ENCODE measurements at places on chromosomes 2 and 18.

DNA sequence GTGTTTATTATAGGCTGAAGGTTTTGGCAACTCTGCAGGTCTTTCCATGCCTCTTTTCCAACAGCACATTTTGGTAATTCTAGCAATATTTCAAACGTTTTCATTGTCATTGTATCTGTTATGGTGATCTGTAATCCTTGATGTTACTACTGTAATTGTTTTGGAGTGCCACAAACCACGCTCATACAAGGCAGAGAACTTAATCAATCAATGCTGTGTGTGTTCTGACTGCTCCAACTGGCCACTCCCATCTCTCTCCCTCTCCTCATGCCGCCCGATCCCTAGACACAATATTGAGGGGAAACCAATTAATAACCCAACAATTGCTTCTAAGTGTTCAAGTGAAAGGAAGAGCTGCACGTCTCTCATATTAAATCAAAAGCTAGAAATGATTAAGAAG, 32.9 kb downstream of the HDLBP start:
- no peak for DNase-seq

- DNase-seq, result no peak
Measured at GRCh38 chr18:53745224-53745967, 479.1 kb downstream of the MBD2 start.

DNA sequence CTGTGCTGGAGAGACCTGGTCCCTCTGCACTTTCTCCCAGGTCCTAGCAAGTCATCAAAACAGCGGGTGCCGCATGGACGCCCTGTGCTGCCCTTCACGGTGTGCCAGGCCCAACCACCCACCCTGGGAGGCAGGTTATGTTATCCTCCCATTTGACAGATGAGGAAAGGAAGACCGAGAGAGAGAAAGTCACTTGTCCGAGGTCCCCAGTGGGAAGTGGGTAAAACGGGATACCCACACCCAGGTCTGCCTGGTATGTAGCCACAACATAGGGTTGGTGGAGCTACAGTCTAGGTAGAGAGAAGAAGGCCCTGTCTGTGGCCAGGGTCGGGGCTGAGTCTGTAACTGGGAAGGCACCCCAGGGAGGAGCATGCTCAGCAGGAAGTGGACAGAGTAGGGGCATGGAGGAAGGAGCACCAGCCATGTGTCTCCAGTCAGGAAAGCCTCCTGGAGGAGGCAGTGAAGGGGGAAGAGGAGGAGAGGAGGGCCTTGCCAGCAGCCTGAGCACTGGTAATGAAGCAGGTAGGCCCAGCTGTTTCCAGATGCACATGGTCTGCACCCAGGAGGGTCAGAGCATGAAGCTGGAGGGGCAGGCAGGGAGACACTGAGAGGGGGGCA, 98.4 kb downstream of the ZFP36L2 start:
- no peak for DNase-seq

- no peak for DNase-seq
Measured at GRCh38 chr2:69214898-69215297, 172.1 kb downstream of the GFPT1 start.

GRCh38 chr2:19653509-19653908, 248.3 kb downstream of the TTC32 start:
- DNase-seq, result no peak

GRCh38 chr18:24553571-24554285, 93.3 kb downstream of the HRH4 start:
- DNase-seq, result no peak

GRCh38 chr2:2662037-2662846, 331.2 kb upstream of the MYT1L start:
- no peak for DNase-seq

- no peak for DNase-seq
Measured at GRCh38 chr2:72183016-72183415, 35.4 kb upstream of the CYP26B1 start.

DNA sequence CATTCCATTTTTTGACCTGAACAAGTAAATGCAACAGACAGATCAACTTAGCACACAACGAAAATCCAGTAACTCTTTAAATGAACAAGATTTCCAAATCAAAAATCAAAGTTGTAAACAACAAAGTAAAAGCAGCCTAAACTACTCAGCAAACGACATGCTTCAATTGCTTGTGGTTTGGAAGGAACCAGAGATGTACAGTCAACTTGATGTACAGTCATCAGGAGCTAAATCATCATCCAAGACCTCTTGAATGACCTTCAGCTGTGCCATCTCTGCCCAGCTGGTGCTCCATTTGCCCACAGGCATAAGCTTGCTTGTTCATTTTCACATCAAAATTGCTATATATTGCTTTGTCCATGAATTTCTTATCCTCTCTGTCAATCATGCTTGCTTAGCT, 109.8 kb downstream of the UPP2 start:
- DNase-seq, result no peak

DNA sequence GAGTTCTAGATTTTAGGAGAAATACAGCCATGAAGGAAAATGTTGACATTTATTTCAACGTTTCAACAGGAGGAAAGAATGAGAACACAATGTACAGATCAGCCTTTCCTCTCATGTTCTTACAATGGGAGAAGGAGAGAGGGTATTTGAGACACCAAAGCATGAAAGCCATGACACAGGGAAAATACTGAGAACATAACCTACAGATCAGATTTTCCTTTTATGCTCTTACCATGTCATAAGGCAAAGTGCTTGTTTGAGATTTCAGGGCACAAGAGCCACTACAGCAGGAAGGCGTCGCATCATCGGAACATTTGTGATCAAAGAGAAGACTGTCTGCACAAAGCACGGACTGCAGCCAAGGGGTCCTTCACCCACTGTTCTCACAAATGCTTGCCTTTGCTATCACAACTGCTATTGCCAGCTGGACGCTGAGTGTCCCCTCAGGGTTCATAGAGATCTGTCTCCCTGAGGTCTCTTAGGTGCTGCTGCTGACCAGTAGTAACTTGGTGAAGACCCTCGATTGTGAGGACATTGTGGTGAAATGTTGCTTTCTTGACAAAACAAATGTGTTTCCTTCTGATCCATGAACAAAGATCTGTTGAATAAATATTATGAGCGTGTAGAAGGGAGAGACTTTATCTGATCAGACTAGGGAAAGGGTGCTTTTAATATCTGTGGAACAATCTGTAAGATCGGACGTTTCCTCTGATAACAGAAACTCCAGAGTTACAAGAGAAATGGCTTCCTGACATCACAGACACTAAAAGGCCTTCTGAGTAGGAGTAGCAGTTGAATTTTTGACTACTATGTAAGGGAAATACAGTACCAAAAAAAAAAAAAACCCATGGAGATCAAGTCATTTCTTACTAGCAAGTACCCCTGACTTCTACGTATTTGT, 6.4 kb upstream of the IL1RL1 start:
- DNase-seq, result no peak

- no peak for DNase-seq
Measured at GRCh38 chr2:46653539-46653938, 174.2 kb downstream of the TMEM247 start.

DNA sequence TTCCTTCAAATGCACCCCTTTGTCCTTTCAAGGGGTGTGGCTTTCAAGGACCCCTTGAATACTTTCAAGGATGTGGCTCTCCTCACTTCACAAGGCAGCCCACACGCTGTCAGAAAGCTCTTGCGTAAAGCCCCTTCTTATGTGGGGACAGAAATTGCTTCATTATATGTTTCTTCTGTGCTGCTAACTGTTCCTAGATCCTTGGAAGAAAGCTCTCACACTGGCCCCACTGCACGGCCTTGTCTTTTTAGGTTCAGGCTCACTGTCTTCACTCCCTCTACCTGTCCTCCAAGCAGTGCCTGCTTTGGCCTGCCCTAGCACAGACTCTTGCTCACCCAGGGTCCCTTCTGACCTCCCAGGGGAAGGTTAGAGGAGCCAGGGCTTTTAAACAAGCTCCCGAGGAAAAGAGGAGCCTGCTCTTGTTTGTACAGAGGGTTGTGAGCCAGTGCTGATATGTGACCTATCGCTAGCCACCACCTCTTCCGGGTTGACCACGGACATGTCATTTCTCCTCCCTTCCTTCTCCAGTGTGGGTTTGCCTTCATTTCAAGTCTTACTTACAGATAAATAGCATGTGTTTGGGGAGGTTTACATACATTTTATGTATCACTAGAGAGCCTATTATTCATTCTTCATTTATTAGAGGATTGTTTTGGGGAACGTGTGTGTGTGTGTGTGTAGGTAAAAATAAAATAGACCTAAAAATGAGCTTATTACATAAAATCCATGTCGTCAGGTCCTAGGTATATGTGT, 94.7 kb downstream of the RTN4 start:
- DNase-seq, result no peak

DNA sequence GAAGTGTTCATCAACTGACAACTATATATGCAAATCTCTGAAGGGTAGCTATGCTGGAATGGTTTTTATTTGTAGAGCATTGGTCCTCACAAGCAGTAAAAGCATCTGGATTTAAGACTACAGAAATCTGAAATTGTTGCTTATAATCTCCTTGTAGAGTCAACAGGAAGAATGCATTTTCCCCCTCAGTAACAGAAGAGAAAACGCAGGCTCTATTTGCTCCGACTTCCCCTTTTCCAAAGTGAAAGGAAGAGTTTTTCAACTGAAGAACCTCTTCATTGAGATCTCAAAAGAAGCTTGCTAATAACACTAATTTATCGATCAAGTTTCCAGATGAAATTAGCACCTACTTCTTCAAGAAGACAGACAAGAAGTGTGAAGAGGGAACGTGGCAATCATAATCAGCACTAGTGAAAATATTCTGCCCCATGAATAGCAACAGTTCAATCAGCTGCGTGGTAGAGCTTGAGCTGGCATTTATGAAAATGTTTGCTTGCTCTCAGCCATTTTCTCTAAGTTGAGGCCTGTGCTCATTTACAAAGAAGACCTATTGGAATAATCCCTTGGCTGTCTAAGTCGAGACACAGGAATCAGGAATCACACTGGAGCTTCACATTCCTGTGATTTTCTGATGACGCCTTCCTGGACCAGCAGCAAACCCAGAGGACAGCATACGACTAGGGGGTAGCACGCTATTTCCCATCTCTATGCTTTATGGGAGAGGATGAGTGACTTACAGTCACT, 43.7 kb downstream of the TGIF1 start:
- no peak for DNase-seq

DNA sequence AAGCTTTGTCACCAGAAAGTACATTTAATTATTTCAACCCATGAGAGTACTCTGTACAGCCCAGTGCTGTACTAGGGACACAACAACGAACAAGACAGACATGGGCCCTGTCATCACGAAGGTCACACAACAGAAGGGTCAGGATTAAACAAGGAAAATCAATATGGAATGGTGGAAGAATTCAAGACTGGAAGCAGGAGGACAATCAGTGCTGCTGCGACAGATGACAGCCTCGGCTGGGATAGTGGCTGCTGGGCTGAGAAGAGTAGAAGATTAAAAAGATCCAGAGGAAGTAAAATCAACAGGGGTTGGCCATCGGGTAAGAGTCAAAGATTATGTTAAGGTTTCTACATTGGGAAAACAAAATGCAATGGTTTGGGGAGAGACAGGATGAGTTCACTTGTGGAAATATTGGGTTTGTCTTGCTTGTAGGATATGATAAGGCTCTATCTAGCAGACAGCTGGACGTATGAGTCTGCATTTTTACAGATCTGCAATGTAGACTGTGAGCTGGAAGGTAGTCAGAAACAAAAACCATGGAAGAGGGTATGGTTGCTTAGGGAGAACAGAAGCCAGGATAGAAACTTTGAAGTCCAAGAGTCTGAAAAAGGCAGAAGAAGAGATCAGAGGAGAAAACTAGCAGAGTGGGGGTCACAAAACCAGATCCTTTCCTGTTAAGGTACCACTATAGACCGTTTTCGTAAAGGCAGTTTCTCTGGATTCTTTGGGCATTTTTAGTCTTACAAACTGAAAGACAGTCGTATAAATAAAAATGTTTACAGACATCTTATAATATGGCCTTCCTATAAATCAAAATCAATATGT, 84.1 kb downstream of the PRELID3A start:
- DNase-seq, result no peak

DNA sequence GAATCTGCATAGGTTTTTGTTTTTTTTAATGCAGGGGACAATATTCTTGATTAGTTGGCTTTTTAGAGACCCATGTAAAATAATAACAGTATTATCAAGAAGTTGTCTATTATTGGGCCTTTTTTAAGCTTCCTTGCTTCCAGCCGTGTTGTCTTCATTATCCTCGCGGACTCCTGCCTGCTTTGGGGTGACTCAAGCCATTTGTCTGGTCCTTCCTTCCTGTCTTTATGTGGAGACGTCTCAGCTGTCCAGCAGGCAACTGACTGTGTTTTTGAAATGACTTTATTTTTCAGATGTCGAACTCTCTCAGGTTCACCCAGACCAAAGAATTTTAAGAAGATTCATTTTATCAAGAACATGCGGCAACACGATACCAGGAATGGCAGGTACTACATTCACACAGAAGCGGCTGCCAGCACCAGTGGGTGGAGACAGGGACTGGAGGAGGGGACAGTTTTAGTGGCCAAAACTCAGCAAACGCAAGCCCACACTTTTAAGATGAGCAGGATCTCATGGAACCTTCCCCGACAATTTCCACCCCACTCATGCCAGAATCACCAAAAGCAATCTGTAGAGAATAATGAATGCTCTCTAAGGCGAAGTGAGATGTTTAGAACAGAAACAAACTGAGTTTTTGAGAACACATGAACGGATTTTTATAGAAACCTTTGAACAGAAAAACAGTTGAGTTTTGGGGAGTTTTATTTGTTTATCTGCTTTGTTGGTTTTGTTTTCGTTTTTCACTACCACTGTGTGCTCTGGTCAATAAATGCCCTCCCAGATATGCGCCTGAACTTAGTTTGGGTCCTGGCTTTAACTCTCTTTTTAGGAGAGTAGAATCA, 59.1 kb downstream of the CABLES1 start:
- no peak for DNase-seq

DNA sequence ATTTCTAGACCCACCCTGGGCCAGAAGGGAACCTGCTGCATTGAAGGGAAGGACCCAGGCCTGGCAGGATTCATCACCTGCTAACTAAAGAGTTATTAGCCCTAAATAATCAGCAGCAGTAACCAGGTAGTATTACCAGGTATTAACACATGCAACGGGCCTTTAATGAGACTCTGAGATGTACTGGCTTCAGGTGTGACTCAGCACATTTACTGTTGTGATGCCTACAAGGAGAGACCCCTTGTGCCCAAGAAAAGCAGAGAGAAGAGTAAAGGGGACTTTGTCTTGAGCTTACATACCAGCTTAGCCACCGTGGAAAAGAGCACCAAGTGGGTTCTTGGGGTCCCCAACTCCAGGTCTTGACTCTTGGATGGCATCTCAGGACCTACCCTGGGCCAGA, 243.1 kb upstream of the SLC39A10 start:
- DNase-seq, result no peak

- DNase-seq, result no peak
Measured at GRCh38 chr2:133952896-133953295, 301.0 kb upstream of the MGAT5 start.

DNA sequence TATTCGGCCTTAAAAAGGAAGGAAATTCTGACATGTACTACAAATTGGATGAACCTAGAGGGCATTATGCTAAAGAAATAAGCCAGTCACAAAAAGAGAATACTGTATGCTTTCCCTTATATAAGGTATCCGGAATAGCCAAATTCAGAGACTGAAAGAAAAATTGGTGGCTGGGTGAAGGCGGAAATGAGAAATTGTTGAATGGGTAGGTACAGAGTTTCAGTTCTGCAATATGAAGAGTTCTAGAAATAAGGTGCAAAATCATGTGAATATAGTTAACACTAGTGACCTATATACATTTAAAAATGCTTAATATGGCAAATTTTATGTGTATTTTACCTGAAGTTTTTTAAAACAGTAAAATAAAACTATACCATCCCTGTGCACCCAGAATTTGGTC, 43.1 kb downstream of the RMP24 start:
- no peak for DNase-seq

All from fibroblast of skin of left quadriceps (primary cell).